NCI-H1436 treated with DMSO at 0.1 percent for 48 hours (cell line): ENCODE measurements at places on chromosomes 3 and 15.

DNA sequence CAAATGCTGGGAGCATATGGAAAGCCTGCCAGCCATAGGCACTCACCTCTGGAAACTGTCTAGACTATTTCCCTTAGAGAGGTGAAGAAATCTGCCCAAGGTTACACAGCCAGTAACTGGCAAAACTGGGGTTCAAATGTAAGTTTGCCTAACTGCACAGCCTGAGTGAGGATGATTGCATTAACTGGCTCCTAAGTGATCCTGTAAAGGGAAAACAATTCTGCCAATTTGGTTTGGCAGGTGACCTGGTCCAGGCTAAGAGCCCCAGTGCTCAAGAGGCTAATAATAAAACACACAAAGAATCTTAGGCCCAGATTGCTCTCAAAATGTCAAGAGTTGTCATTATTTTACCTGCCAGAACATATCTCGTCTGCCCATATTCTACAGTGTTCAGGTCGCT, 43.9 kb upstream of the SPRED1 start:
- DNase-seq, result no peak

DNA sequence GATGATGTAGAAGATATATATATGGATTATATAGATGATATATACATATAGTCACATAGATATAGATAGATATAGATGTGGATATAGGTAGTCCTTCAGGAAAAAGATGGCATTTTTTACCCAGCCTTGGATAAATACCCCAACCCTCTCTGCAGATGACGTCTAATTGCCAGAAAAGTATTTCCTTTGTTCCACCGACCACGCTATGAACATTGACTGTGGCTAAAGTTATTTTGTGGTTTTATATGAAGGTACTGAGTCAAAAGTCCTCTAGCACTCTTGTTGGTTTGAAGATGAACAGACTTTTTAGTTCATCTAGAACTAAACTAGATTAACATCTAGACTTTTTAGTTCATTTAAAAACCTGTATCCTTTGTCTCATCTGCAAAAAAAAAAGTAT, 207.7 kb downstream of the PLOD2 start:
- no peak for DNase-seq

DNA sequence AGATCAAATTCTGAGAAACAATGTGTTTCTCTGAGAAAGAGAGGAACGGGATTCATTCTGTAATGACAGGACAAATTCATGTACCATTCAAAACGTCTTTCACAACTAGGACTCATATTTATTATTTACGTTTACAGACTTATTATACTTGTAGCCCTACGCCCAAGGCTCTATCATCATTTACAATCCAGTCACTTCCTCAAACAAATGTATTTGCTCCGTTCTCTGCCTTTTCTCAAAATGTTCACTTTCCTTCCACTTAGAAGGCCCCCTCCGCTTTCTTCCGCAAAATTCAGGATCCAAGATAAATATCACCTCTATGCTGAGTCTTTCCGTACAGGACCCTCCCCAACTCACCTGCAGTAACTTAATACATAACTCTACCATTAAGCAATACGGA, 745 bp downstream of the RSL24D1 start:
- DNase-seq, result no peak

GRCh38 chr3:185330238-185330637, 32.7 kb upstream of the MAP3K13 start:
- DNase-seq, result no peak

DNA sequence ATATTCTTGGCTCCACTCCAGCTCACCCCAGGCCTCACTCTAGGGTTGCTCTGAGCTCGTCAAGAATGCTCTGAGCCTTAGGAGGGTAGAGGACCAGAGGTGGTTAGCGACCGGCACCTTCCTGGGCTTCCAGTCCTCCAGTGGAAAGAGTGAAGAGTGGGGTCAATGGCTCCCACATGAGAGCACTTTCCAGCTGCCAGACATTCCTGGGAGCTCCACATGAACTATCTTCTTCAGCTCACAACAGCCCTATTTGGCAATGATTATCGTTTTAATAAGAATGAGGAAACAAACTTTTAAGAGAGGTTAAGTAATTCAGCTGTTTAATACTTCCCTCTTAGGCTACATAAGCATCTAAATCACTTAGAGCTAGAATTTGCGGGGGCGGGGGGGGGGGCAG, 139.3 kb downstream of the STT3B start:
- no peak for DNase-seq

DNA sequence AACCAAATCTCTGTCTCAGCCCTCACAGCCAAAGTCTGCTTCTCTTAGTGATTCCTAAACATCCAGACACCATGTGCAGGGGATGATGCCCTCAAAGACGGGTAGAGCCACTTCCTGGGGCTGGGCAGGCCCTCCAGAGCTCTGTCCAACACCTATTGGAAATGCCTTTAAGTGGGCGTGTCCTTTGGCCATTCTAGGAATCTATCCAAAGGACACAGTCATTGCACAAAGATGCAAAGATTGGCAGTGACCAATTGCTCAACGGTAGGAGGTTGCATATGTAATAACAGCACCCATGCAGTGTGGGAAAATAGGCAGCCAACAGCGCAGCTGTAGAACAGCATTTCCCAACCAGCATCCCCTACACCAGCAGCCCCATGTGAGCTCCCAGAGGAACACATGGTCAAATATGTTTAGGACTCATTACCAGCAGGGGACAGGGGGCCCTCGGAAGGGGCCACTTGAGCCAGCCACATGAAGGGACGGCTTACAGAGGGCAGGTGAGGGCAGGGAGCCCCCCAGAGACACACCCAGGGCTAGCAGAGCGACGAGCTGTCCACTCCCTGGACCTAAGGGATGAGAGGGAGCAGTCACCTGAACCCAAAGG, 142.8 kb upstream of the IQSEC1 start:
- DNase-seq, result no peak

- no peak for DNase-seq
Observed at GRCh38 chr15:45392584-45392855, 14.2 kb upstream of the GATM start.

- DNase-seq, result no peak
Observed at GRCh38 chr3:119965692-119966091, 128.6 kb downstream of the GSK3B start.

- DNase-seq, result no peak
Observed at GRCh38 chr3:157360044-157360443, 76.6 kb upstream of the PTX3 start.

DNA sequence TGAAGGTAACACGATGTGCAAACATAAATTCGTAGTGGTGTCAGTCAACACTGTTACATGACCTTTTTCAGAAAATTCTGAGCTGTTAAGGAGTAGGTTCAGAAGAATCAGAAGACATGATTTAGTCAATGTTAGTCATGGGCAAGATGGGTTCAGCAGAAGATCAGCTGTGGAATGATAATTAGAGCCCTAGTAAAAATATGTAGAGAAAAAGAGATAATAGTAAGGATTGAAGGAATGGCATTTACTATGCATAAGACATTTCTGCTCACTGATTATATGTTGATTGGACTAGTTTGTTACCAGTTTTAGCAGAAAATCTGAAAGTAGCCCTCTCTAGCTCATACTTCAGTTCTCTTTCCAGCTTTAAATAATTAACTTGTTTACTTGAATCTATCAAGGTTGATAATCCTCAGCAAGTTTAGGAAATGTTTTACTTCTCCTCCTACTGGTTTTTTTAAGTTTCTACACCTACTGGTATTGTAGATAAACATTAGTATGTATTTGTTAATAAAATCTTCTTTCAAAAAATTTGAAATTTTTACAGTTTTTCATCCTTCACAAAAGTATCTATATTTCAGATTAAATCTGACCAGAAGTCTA, 98.6 kb downstream of the ALCAM start:
- DNase-seq, result no peak

DNA sequence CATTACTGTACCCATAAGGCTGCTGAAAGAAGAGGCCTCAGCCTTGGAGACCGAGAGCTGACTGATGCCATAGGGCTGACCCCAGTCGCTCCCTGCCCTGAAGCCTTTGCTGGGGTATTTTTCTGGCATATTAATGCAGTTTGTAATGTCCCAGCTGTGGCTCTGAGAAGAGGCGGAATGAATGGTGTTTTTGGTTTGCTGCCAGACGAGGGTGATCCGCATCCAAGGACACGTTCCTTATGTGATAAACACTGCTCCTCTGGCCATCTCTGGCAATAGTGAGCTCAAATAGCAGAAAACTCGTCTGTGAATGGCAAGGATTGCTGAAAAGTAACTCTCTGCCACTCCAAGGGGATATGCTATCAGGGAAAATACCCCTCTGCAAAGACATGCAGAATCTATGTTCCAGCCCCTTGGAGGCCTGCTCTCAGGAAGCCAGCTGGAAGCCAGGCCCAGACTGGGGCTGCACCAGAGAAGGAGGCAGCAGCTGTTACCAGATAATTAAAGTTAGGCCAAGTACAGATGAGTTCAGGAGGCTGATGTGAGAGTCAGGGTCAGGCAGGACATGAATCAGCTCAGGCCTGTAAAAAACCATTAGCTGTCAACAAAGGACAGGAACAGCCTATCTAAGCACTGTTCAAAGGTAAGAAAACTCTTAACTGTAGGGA, 28.9 kb upstream of the KLHL6 start:
- no peak for DNase-seq

DNA sequence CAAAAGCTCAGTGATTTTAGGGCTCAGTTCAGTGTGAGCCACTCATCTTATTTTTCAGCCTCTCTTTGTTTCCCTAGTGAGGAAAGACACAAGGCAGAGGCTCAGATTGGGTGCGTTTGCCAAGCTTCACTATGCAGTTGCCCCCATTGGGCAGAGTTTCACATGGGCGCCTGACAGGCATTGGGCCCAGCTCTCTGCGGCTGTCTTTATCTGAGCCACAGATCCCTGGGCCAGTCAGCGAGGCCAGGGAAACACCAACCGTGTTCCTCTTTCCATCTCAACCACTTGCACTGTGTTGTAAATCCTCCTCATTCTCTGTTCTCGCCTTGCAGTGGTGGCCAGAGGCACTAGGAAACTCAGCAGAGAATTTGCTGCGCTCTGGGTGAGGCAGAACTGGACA, 10.8 kb downstream of the ESYT3 start:
- DNase-seq, result no peak

- no peak for DNase-seq
Observed at GRCh38 chr15:39286706-39287105, 294.2 kb upstream of the THBS1 start.

DNA sequence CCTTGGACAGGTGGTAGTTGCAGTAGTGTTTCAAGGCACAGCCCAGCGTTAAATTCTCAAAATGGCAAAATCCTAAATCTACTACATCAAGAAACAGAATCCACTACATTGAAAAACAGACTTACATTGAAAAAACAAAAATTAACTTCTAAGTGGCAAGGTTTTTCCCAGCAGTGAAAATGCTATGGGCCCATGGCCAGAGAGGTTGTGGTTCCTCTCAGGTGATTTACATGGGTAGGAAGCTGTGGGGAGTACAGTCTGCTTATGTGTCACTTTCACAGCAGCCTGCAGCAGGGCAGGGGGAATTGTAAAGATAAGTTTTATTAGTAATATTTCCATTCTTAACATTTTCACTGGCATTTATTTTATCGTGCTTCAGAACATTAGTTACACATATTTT, 24.9 kb downstream of the TTC14 start:
- no peak for DNase-seq

DNA sequence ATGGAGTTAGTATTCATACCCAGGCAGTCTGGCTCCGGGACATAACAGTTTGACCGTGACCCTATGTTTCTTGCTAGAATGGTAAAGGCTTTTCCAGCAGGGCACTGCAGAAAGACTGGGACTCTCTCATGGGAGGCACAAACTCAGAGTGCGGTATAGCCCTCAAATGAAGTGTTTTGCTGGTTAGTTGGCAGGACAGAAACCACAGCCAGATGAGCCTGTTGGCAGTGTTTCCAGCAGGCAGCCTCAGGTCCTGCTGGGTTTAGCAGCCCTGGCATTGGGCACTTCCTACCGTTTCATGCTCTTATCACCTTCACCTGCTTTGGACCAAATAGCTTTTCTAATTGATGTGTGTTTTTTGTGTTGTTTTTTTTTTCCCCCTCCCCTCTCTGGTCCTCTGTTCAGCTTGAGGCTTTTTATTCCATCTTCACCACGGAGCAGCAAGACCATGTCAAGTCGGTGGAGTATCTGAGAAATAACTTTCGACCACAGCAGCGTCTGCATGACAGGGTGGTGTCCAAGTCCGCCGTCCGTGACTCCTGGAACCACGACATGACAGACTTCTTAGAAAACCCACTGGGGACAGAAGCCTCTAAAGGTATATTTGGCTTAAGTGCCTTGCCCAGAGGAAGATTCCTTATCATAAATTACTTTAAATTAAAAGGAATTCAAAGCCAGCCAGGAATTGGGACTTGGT, 205.6 kb downstream of the FEZF2 start:
- no peak for DNase-seq

GRCh38 chr3:126927401-126927750, 55.5 kb upstream of the PLXNA1 start:
- DNase-seq, result no peak

DNA sequence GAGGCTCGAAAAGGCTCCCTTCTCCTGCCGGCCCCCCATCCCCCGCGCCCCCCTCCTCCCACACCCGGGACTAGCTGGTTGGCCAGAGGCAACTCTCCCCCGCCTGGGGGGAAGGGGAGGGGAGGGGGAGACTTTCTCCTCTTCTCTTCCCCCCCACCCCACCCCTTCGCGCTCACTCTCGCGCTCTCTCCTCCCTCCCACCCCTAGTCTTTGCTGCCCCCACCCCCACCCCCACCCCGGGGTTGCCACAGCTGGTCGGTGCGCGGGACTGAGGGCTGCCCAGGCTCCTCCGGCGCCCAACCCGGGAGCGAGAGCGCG, 710 bp downstream of the MECOM start:
- no peak for DNase-seq

GRCh38 chr3:136187868-136188267, 8.3 kb downstream of the MSL2 start:
- DNase-seq, result no peak

GRCh38 chr3:29370476-29371420, 89.9 kb downstream of the RBMS3 start:
- no peak for DNase-seq

DNA sequence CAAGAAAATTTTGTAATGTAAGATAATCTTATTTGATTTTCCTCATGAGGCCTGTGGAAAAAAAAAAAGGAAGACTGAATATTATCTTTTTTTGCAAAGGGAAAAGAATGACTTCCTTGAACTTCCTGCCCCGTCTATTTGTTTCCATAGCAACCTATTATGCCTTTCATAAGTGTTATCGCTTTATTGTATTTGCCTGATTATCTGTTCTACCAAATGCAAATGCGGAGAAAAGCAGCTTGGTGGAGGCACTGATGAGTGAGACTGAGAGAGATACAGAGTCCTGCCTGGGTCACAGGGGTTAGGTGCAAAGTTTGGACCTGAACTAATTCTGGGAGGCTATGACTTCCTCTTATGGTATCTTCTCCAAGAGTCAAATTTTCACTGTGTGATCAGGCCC, 334.0 kb upstream of the KCNMB2 start:
- peak; percentile 63 for DNase-seq

DNA sequence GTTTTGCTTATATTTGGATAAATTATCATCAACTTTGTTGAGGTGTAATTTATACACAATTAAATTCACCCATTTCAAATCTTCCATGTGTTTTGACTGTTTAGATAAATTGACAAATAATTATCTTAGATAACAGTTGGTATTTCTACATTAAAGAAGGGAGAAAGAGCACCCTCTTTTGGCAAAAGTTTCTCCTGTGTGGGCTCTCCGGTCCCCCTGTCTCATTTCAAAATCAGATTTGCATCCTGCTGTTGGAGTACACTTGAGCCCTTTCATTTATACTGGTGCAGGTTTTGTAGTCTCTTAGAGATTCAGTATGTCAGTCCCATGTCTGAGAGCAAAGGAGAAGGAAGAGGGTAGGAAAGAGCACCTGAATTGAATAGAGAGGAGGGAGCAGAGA, 49.4 kb downstream of the NKIRAS1 start:
- DNase-seq, result no peak
